ENCODE measurements at places on chromosomes 6 and 20. TPM values are rescaled to one million over a fixed set of nuclear protein-coding genes. Genes with fewer than 3 reads are reported as not detected.

GRCh38 chr20:42484335-42484734, 705.4 kb downstream of the PTPRT start:
- no peak for DNase-seq

DNA sequence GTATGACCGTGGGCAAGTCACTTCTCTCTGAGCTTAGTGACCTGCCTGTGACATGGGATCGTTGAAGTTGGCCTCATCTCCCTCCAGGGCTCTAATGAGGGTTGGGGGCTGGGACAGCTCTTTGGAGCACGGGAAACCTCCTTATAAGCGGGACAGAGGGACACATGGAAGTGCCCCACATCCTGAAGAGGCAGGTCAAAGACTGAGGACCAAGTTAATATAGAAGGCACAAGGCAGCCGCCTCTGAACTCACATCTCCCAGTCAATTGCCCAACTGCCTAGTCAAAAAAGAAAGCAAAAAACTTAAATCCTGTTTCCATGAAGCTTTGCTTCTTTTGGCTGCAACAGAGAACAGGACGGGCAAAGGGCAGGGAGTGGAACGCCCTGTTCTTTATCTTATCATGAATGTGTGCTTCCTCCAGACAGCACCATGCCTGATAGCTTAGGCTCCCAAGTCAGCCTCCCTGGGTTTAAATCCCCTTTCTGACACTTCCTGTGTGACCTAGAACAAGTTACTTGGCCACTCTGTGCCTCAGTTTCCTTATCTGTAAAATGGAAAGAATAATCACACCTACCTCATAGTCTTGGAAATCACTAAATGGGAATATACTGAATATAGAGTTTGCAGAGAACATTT, 27.1 kb downstream of the LBP start:
- no peak for DNase-seq

DNA sequence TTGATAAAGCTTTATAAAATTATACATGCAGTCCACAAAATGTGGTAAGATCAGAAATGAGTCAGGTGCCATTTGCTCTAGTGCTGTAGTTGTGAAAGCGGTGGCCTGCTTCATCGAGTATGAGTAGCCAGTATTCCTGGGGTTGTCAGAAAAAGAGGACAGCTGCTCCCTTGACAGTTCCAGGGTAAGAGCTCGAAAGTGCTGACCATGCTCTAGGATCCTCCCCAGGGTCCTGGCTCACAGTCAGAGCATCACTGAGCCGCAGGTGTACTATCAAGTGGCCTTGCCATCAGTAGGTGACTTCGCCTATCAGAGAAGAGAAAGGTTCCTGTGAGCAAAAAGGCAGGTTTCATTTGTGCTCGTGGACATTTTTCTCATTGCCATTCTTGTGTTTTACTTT, 3.6 kb downstream of the BTBD3 start:
- no peak for DNase-seq

GRCh38 chr6:25447570-25447929, 168.4 kb downstream of the CARMIL1 start:
- DNase-seq: no peak

DNA sequence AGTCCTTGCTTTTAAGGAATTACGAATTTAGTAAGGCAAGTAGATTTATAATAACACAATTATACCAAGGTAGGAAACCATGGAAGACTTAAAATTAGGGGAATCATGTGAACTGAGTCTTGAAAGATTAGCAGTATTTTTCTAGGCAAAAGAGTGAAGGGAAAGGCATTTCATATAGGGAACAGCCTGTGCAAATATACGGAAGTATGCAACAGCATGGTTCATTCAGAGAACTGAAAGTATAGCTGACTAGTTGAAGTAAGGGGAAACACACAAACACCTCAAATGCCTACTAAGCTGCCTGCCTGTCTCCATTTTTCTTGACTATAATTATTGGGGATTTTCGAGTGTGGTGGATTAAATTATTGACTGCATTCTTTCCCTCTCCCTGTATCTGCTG, 39.0 kb upstream of the ECHDC1 start:
- DNase-seq: no peak

- no peak for DNase-seq
Measured at GRCh38 chr6:100657678-100658330, 193.1 kb upstream of the SIM1 start.

DNA sequence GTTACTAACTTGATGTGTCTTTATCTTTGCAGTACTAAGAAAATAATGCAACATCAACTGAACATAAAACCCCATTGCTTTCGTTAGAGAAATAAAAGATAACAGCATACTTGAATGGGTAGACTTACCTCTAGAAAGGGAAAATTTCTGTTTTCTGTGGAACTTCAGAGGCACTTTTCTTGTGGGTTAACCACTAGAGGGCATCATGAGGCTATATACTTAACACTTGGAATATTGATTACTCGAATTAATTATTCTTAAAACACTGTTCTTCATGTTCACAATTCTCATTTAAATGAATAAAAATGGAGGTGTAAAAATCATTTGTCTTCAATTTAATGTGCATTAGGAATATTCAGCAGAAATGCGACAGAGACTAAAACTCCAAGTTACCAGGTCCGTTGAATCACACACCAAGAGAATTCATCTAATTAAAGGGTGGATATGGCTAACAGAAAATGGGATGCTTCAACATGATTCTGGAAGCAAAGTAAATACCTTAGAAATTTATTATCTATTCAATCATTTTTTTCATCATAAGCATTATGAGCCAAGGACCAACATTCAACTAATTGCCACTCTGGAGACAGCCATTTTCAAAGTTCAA, 330.8 kb upstream of the PREP start:
- no peak for DNase-seq

DNA sequence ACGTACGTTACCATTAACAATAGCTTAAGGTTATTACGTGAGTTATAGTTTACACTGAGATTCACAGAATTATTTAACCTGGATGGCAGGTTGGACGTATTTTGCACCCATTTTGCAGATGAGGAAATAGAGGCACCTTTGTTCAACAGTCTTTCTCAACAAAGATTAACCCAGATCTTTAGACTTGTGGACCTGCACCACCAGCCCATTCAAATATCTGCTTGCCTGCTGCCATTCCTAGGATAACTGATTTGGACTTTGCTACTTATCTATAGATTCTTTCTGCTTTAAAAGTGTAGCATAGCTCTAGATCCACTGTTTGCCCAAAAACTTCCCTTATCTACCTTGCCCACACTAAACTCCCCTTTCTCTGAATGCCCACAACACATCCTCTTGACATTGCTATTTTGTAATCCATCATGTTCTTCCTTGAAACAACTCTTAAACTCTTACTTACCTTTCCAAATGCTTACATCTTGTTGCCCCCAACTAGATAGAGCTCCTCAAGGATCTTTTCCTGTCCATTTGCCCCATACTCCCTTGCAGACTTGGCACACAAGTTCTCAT, 56.4 kb upstream of the TNFAIP3 start:
- no peak for DNase-seq

GRCh38 chr20:35664466-35665206, at the start of the genes CPNE1 and RBM12:
CPNE1 (minus strand) TSS chr20:35664900; CDS start chr20:35632923, 31,977 bp downstream.
RBM12 (minus strand) TSS chr20:35664900; CDS start chr20:35655322, 9,578 bp downstream.
- peak; percentile 96 for DNase-seq

DNA sequence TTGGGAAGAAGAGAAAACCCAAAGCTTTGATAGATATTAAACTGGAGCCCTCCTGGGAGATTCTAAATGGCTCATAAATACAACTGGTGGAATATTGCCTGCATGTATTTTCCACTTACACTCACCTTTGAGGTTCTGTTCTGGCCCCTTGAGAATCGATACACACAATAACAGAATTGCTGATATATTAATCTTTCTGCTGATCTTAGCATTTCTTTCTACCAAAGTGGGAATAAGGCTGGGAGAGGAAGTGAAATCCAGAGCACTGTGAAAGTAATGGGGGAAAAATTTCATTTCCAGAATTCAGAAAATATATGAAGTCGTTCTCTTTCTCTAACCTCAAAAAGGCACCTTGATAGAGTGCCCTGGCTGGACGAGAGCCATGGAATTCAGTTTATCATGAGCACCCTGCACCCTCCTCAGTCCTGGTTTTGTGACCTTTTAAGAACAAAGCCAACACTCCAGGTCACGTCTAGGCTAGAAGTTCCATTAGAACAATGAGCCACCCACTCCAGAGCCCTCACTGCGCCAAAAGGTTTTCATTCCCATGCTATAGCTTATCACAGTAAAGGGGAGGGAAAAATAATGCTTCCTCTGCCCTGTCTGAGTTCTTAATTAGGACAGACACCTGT, 244.5 kb downstream of the CD83 start:
- no peak for DNase-seq

DNA sequence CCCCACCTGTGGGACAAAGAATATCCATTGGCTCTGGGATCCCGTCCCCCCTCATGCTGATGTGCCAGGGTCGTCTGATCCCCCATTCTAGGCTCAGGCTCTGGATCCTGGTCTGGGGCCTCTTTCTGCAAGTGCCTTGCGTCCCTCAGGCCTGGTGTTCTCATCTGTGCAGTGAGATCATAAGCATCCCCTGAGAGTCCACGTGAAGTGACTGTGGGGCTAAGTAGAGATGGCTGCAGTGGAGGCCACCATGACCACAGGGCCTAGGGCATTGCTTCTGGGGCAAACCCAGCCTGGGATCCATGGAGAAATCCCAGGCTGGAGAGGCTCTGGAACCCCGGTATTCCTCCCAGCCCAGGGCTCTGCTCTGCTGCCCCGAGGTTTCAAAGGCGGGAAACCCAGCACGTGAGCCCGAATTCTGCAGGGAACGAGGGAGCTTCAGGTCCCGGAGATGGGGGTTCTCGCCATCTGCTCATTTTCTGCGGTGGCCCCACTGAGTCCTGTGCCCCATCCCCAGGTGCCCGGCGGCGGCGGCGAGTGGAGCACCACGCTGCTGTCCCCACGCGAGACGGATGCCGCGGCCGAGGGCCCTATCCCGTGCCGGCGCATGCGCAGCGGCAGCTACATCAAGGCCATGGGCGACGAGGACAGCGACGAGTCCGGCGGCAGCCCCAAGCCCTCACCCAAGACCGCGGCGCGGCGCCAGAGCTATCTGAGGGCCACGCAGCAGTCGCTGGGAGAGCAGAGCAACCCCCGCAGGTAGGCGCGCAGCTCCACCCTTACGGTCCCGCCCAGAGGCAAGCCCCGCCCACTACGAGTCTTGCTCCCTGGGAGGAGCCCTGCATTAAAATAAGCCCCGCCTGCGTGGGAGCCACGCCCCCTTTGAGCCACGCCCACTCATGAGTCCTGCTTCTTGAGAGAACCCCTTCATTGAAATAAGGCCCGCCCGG, 105.5 kb upstream of the MYL9 start:
- peak; percentile 89 for DNase-seq

DNA sequence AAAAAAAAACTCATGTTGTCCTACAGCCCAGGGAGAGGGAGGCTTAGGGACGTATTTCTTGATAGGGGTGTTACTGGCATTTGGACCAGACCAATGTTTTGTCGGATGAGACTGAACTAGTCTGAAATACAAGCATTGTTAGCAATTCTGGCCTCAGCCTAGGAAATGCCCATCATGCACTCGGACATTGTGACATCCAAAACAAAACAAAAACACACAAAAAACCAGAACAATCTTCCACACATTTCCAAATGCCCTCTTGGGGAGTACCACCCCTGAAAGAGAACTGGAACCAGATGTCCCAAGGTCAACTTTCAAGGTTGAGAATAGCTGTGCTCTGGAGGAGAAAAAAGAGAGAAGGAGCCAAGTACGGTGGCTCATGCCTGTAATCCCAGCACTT, 299.1 kb upstream of the JARID2 start:
- DNase-seq: no peak

- no peak for DNase-seq
Measured at GRCh38 chr20:46111028-46111835, 6.9 kb upstream of the CD40 start.

DNA sequence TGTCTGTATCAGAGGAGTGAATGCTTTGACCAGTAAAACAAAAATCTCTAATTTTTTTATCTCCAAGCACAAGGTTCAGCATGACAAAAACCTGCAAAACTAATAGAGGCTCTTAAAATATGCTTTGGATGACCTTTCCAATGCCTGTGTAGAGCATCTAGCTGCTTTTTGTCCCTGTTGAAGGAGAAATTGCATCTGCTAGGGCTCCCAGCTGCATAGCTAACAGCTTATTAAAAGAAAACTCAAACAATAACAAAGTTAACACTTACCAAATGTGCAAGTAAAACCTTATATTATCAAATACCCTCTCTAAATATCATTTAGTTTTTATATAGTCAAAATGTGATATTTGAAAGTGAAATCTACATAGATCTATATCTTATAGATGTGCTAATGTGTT, 378.6 kb downstream of the CD109 start:
- DNase-seq: no peak

- DNase-seq: no peak
Measured at GRCh38 chr6:54299542-54300269, 8.5 kb upstream of the TINAG start.

DNA sequence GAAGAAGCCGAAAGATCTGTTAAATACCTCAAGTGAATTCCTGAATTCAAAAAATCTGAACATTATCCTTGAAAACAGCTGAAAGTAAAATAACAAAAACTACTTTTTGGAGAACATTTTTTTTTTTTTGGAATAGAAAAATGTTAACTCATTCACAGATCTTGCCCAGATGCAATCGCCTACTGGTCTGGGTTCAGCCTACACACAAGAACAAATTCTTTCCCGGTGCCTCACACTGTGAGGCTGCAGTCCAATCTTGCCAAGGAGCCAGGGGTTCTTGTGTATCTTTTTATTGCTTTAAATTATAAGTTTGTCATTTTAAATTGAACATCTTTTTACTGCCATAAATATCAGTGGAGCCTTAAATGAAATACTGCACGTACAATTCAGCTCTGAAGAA, 41.2 kb upstream of the TMEM200A start:
- no peak for DNase-seq

DNA sequence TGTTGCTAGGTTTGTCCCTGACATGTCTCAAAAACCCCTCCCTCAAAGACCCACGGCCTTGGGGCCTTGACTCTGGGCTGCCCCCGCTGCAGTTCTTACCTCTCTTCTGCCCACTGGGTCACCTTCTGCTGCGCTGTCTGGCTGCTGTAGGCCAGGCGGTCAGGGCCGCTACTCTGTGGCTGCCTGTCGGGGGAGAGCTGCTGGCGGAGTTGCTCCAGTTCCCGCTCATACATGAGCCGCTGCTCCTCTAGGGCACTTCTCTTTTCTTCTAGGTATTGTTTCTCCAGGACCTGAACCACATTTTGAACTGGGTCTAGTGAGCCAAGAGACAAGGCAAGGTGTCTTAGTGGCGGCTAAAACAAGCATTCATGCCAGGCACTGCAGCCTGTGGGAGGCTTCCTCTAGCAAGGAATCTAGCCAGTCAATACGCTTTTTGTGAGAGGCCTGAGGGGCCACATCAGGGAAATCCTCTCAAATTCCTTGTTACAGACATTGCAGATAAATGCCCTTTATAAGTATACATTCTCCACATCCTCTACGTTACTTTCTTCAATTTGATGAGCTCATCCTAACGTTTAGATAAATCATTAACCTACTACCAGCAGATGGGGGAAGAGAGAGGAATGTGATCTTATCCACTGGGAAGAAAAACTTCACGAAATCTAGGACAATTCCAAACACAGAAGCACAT, 110.3 kb upstream of the NUP153 start:
- DNase-seq: no peak

The SNAP91 gene
- total RNA-seq: 2.7 TPM

The EFCAB8 gene
- total RNA-seq: 1.1 TPM

All from sciatic nerve (tissue), 2 donors.